ENCODE measurements at places on chromosomes 13 and 19. TPM values are rescaled to one million over a fixed set of nuclear protein-coding genes. Genes with fewer than 3 reads are reported as not detected.

FAM124A gene
- total RNA-seq = 1.2 TPM

CEACAM19 gene
- total RNA-seq = 0.30 TPM

CRB3 gene
- total RNA-seq = not detected

PCDH9 gene
- total RNA-seq = 2.6 TPM

GPR183 gene
- 0.05 TPM for total RNA-seq

CSNK1G2 gene
- 57.9 TPM for total RNA-seq

NLRP4 gene
- total RNA-seq = not detected

ALDH16A1 gene
- total RNA-seq = 11.9 TPM

IFNL1 gene
- total RNA-seq = not detected

CGB8 gene
- total RNA-seq = not detected

NXNL1 gene
- not detected for total RNA-seq

PCDH17 gene
- 0.60 TPM for total RNA-seq

SIGLEC12 gene
- not detected for total RNA-seq

SCGB2B2 gene
- total RNA-seq = 0.05 TPM

GPR180 gene
- 24.0 TPM for total RNA-seq

SIAH3 gene
- not detected for total RNA-seq

APOC4 gene
- not detected for total RNA-seq

Measured in smooth muscle cell of the umbilical artery (primary cell).